ENCODE measurements at places on chromosomes 6 and 20.

- no peak for DNase-seq
These were observed 218.8 kb downstream of the TAF4 start for GRCh38 chr20:61846741-61847419.

GRCh38 chr6:56370561-56371211 is 123.3 kb upstream of the COL21A1 start:
- DNase-seq: peak; percentile 26

- DNase-seq: no peak
These were observed 170.9 kb downstream of the UBE3D start for GRCh38 chr6:82894653-82895259.

- DNase-seq: no peak
These were observed 36.2 kb upstream of the MRPS18A start for GRCh38 chr6:43723737-43724295.
